ENCODE measurements at places on chromosomes 6 and 20.

- DNase-seq = no peak
Measured at GRCh38 chr6:6969761-6970223, 138.0 kb upstream of the RREB1 start.

DNA sequence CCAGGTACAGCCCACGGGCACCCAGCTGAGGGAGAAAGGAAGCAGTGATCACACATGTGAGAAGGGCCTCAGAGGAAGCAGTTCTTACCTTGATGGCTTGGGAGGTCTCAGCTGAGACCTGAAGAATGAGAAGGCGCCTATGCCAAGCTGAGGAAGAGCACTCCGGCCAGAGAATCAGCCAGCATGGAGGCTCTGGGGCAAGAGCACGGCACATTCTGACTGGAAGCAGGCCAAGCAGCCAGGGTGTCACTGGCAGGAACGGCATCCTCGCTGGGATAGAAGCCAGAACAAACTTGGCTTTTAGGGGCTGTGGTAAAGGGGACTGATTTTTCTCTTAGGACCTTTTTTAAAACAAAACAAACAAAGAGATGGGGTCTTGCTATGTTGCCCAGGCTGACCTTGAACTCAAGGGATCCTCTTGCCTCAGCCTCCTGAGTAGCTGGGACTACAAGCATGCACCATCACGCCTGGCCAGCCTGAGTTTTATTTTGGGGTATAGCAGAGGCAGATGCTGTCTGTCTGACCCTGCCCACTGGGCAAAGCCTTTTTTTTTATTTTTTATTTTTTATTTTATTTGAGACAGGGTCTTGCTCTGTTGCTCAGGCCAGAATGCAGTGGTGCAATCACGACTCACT, 17.6 kb downstream of the GHRH start:
- no peak for DNase-seq

GRCh38 chr6:142913511-142914047, 31.4 kb downstream of the HIVEP2 start:
- DNase-seq = no peak

DNA sequence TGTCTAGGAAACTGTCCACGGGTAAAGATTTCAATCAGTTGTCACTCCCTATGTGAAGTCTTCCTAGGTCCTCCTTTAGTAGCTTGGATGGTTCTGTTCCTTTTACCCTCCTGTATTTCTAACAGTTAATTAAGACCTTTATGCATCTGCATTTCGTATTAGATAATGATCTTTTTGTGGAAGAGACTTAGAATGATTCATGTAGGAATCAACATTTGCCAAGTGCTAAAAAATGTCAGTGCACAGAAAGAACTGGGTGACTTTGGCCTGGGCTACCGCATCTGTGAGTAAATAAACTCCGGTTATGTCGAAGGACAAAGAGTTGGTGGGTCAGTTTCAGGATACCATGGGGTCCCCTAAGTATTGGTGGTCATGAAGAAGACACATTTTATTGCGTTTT, 918.0 kb downstream of the TFAP2A start:
- no peak for DNase-seq

Data from right forelimb (tissue), 1 donor.